ENCODE measurements at places on chromosomes 16 and 17.

- no peak for DNase-seq
Observed at GRCh38 chr17:63480192-63480784, 3.4 kb downstream of the ACE start.

DNA sequence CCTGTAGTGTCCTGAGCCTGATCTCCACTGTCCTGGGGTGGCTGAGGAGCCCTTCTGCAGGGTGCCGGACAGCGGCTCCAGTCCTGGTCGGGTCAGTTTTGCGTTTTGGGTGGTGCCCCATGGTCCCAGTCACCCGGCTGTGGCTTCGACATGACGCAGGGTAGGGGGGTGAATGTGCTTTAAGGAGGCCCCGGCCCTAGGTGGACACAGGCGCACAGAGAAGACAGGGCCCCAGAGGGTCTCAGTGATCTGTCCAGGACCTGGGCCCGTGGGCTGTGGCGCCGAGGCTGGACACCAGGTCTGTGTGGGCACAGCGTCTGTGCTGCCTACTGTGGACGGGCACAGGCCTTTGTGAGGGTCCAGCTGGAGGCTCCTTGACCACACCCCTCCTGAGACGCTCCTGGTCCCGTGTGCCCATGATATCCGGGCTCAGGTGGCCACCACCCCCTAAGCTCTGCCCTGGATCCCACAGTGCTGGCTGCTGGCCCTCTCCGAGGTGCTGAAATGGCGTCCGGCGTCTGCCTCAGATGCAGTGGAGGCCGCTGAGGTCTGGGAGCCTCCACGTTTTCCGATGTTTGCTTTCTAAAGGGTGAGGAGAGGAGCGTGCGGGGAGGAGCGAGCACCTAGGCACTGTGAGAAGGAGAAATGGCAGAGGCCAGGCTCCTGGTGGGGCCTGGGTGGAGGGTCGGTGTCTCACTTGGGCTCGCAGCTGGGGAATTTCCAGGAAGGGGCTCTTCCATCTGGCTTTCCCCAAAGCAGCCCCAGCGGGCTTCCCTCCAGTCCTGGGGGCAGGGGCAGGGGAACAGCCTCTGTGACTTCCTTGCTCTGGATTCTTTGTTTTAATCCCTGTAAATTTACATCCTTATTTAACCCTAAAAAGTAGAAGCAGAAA, 56.1 kb upstream of the ACSF3 start:
- no peak for DNase-seq

DNA sequence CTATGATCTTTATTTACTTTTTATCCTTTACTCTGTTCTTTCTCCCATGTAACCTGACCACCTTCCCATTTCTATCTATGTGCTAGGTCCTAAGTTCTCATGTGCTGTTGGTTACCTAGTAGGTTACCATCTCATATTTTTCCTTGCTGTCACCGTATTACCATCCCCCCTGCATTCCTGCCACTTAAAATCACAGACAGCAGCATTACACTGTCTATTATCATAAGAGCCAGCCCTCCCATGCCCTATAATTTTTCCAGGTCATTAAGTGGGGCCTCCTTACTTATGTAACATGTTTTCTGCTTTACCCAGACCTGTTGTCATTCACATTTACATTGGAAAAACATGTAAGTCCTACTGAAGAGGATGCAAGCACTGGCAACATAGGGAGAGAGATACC, 202.9 kb downstream of the HS3ST3A1 start:
- DNase-seq, result no peak

DNA sequence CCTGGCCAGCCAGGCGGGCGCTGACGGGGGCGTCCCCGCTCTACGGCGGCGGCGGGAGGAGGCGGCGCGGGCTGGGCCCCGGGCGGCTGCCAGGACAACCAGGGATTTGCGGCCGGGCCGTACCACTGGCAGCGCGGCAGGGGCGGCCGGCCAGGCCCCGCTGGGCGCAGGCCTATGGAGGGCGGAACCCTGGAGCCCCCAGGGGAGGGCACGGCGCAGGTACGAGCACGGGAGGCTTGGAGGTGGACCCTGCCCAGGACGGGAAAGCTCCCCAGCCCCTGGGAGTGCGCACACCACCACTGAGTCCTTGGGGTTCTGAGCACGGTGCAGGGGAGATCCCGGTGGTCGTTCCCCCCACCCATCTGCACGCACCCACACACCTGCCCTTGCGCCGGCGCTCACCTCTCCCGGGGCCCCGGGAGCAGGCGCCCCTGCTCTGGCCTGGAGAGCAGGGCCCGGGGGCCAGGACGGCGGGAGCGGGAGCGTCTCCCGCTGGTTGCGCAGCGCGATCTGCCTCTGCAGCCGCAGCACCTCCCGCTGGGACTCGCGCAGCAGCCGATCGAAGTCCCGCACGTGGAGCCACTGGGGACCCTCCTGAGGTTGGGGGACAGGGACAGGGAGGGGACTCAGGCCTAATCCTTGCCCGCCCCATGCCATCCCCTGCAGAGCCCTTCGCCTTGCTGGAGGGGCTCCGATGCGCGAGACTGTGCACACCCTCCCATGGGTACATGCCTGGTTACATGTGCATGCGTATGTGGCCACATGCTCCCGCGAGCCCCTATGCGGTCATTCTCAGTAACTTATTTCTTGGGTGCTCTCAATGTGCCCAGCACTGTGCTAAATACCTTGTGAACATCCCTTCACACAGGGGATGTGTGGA, 3.9 kb downstream of the TSPOAP1 start:
- DNase-seq, result no peak

Measured in left forelimb (tissue), 1 donor.